ENCODE measurements at places on chromosomes 7 and 10.

DNA sequence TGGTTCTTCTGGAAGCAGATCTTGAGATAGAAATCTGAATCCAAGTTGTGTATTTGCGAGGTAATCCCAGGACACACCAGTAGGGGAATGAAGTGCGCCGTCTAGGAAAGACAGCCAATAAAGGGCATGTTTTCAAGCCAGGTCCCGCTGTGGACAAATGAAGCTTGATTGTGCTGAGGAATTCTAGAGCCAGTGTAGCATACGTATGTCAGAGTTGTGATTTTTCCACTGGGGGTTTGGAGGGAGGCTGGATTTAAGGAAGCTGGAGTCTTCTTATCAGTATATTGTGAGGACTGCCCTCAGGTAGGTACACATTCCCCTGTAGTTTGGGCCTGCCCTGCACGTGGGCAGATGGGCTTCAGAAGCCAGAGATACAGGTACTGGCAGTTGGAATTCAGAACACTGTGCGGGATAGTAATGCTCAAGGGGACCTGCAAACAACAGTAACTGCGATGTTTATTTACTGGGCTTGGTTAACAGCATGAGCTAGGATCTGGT lies 50.9 kb downstream of the GALNT11 start:
- DNase-seq: peak; percentile 7

GRCh38 chr7:29405891-29406290 lies 157.7 kb upstream of the PRR15 start:
- DNase-seq: no peak

DNA sequence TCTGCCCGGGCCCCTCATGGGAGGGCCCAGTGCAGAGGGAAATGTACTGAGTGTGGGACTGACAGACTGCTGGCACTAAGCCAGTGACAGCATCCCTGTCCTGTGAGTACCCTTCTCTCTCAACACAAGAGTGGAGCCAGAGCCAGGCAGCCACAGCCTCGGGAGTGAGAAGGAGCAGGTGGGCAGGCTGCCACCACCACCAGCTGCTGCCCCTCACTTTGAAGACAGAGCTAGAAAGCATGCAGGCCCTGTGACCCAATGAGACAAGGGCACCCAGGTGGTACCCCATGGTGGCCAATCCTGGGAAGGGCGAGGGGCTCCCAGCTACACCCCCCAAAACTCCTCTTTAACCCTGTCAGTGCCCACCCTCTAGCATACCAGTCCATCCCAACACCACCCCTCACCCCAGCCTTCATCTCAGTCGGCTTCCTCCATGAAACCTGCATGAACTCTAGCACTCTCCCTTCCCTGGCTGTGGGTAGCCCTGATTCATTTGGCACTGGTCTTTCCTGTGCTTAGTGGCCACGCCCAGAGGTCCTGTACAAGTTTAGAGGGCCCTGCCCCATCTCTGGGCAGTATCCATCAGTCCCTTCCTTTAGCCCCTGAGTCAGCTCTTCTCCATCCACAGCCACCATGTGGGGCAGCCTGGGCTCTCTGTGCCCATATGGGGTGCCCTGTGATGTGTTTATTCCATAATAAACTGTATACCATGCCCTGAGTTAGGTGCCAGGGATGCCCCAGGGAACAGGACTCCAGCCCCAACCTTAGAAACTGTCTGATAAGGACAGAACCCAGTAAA lies 207.0 kb upstream of the ZMIZ1 start:
- DNase-seq: no peak

- DNase-seq: no peak
Measured at GRCh38 chr10:25974897-25975459, 40.9 kb downstream of the MYO3A start.

DNA sequence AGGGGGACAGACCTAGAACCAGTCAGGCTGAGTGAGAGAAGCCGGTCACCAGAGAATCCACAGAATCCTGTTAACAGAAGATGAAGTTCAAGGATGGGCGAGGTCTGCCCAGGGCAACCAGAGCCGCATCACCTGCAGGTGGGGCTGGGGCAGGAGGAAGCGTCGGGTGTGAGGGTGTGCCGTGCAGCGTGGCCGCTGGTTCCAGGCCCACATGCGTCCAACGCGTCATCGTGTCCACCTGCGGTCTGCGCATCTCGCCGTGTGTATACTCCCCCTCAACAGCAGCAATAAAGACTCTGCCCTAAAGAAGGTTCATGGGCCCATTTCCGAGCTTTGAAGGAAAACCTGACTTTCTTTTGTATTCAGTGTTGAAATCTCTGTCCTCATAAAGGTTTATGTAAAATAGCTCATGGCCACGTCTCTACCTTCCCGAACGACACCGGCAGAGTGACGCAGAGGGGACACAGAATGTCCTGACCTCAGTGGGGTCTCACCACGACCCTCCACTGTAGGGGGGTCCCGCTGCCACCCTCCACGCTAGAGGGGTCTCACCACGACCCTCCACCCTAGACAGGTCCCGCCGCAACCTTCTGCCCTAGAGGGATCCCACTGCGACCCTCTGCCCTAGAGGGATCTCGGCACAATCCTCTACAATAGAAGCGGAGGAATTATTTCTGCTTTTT lies 446.9 kb downstream of the PTPRN2 start:
- no peak for DNase-seq

DNA sequence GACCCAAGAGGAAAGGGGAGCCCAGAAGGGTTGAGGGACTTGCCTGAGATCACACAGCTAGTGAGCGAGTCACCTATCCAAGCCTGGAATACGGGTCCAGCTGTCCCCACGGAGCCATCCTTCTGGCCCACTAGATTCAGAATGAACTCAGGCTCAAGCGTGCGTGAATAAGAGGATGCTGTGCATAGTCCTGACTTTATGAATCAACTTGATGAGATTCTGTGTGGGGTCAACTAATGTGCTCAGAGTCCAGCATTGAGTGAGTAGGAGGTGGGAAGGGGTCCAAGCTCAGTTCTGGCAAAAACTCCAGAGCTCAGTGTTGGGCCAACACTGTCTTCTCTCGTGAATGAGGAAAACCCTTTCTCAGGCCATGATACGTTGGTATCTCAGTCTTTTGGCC lies 41.4 kb downstream of the CAMK1D start:
- no peak for DNase-seq

- DNase-seq: no peak
Measured at GRCh38 chr10:21823617-21824016, 179.9 kb downstream of the DNAJC1 start.

DNA sequence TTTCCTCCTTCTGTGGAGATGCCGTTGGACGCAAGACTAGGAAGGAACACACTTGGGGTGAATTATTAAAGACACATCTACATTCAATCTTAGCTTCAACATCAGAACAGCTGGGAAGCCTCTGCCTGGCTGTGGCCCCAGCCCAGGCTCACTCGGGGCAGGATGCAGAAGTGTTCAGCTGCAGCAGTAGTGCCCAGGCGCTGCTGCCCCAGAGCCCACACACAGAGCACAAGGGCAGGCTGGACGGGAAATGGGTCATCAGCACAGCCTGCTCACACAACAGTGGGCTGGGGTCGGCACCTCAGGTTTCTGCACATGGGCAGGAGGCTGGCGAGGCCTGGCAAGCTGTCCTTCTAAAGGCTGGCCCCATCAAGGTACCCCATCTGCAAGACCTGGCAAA lies 42.5 kb downstream of the NOD1 start:
- DNase-seq: no peak

All from stimulated activated CD4-positive, alpha-beta T cell treated with anti-CD3 and anti-CD28 coated beads, Interleukin-2, amount 100 ng/mL, for 24 hours (primary cell).